ENCODE measurements at places on chromosomes 16 and 17.
A peak's percentile ranks its signal among the peaks of the same experiment; 100 is the strongest.

DNA sequence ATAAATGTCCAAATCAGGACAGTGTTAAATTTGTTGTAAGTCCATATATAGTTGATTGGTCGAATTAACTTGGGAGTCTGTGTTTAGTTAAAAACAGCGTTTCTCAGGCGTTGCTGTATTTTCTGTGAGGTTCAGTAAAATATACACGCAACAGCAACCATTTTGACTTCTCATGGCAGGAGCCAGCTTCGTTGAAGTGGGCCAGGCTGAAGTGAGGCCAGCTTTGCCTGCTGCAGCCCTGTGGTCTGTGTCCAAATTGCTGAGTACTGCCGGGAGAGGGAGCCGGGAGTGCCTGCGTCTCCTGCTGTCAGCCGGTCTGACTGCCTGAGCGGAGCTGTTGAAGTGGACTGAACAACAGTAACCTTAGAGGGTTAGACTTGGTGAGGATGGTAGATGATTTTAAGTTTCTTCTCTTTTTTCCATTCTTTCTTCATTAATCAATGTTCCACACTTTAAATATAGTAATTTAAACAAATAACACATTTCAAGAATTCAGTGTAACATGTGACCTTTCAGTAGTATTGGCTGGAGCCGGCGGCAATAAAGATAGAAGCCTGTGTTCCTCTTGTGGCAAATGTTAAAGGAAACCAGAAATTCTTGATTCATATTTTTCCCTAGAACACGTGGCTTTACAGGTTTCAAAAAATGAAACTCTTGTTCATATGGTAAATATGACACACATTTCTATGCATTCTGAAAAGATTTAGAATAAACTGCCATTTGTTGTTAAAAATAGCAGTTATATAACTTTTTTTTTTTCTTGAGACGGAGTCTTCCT lies 37.0 kb upstream of the ZNF750 start:
- no peak for DNase-seq

GRCh38 chr16:1171001-1171400 lies 18.1 kb downstream of the CACNA1H start:
- no peak for DNase-seq

DNA sequence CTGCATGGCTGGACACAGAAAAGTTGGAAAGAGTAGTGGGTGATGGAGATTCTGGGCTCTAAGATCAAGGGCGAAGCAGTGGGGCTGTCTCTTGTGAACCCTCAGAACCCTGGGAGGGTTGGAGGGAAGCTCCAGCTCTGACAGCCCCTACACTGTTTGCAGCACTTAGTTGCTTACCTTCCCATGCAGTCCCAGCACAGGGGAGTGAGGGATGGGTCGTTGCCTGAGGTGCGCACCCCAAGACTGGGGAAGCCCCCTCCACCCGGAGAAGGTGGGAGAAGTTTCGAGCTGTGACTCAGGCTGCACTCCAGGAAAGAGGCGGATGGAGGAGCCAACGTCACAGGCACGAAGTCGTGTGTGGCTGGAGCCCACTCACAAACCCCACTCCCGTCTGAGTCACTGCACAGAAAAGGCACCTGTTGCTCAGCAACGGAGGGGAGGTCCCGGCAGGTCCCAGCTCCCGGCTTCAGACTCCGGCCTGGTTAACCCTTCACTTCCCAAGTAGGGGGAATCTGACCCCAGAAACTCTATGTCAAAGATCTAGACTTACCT lies 60.1 kb downstream of the AIPL1 start:
- peak; percentile 15 for DNase-seq

GRCh38 chr17:61205931-61206330 lies 193.7 kb upstream of the TBX2 start:
- DNase-seq: no peak

Measured in GOT3 (cell line).